H4 (cell line): ENCODE measurements at places on chromosomes 3 and 15. TPM values are rescaled to one million over a fixed set of nuclear protein-coding genes. Genes with fewer than 3 reads are reported as not detected.

DNA sequence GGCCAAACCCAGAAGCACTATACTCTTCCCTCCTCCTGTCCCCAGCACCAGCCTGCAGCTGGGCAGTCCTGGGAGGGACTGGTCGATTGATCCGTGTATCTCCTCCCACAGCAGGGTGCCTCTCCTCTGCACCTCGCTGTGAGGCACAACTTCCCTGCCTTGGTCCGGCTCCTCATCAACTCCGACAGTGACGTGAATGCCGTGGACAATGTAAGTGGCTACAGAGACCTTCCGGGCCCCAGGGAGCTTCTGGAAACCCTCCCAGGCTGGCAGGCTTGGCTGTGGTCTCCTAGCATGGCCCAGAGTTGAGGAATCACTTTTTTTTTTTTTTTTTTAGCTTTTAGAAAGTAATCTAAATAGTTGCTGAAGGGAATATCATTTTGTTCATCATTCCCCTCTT is 30.7 kb downstream of the ANKDD1A start:
- no peak for DNase-seq

- DNase-seq = no peak
Observed at GRCh38 chr3:68485051-68485450, 447.3 kb downstream of the TAFA4 start.

GRCh38 chr3:57646723-57647122 is 46.2 kb downstream of the DENND6A start:
- no peak for DNase-seq

- no peak for DNase-seq
Observed at GRCh38 chr15:65937476-65937875, 68.2 kb downstream of the RAB11A start.

GRCh38 chr3:101495552-101495951 is 17.5 kb downstream of the SENP7 start:
- no peak for DNase-seq

DNA sequence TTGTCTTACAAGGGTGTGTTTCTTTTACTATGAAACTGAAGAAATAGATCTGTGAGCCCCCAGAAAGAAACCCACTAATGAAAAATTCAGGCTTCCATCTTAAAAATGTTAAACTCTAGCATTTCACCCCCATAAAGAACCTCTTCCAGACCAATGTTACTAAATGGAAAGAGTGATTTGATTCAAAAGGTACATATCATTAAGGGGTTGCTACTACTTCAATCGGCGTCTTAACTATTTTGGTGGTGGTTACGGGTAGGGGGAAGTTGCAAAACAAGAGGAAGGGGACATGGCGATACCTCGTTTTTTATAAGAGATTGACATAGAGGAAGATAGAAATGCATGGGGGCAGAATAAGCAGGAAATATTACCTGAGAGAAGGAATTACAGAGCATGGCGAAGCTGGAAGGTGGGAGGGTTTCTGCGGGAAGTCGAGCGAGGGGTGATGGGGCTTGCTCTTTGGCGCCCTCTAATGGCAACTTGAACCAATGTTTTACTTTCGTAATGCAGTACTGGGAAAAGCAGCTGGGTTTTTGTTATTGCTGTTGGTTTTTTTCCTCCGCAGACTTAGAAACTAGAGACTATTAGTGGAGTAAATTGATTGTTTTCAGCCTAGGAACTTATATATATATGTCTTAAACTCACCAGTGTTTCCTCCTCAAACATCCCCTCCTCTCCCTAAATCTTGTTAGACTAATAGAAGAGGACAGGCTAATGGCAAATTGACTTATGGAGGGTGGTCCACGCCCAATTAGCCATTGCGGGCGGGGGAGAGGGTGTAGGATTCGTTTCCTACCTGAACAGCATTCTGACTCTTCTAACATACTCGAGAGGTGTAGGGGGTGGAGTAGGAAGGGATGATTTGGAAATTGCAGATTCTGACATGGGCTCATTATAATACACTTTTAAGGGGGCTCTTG is 11.3 kb upstream of the SOX2 start:
- peak; percentile 80 for DNase-seq

GRCh38 chr3:195896361-195897080 is 11.8 kb downstream of the TNK2 start:
- DNase-seq = peak; percentile 81

Gene LIPH
- 1.0 and 1.5 TPM in 2 replicates for total RNA-seq

- no peak for DNase-seq
Observed at GRCh38 chr3:124235446-124235845, 243.5 kb upstream of the ROPN1 start.
